Stimulated activated CD4-positive, alpha-beta T cell treated with anti-CD3 and anti-CD28 coated beads, Interleukin-4, amount 100 ng/mL, for 1 hour (primary cell): ENCODE measurements at places on chromosomes 1 and 21.

- DNase-seq = no peak
Measured at GRCh38 chr1:96384611-96385010, 337.0 kb upstream of the PTBP2 start.

GRCh38 chr1:185479796-185480195 is 162.8 kb upstream of the IVNS1ABP start:
- no peak for DNase-seq

- DNase-seq = no peak
Measured at GRCh38 chr21:45766501-45766900, 123.0 kb downstream of the PCBP3 start.

GRCh38 chr1:244002721-244003120 is 48.4 kb upstream of the ZBTB18 start:
- no peak for DNase-seq

DNA sequence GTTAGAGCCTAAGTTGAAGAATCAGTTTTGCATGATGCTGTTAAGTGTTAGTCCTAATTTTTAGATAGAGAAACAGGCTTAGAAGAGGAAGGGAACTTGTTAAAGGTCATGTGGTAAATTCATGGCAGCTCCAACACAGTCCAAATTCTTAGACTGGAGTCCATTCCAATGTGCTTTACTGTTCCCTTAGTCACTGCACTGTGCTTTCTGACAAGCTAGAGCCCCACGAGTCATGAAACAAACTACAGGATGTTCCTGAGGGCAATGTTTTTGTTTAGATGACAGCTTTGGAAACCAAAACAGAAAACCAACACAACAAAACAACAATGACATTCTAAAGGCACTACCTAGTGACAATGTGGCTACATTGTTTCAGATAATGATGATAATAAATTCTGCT is 23.1 kb upstream of the RGS4 start:
- DNase-seq = no peak

DNA sequence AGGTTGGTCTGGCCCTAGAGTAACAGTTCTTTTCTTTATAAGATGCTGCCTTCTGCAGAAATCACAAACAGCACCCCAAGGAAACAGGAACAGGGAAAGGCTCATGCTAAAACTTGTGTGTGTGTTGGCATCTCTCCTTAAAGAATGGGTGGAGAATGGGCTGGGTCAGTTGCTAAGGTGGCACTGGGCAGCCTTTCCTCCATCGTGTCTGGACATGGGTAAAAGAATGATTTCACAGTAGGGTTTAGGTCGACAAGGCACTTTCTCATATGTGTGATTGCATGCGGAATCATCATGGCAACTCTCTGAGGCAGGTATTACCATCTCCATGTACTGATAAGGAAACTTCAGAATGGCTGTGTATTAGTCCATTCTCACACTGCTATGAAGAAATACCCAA is 40.3 kb downstream of the LRRN2 start:
- no peak for DNase-seq

GRCh38 chr1:202516434-202516877 is 168.0 kb downstream of the PPP1R12B start:
- DNase-seq = no peak

DNA sequence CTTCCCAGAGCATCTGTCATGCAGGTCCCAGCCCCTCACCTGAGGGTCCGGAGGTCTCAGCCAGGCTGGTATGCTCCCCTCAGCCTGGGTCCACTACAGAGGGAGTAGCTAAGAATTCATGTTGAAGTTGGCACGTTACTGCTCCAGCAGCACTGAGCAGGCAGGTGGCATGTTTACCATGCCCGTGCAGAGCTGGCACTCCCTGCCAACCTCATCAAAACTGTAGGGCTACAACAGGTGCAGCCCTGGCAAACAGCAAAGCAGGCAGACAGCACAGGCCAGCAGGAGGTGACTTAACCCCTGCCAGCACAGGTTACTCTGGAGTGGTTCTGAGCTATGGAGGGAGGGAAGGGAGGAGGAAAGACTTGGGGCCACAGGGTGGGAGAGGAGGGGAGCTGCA is 46.4 kb downstream of the NUAK2 start:
- no peak for DNase-seq

GRCh38 chr21:33015756-33016155 is 10.0 kb upstream of the OLIG2 start:
- DNase-seq = no peak

DNA sequence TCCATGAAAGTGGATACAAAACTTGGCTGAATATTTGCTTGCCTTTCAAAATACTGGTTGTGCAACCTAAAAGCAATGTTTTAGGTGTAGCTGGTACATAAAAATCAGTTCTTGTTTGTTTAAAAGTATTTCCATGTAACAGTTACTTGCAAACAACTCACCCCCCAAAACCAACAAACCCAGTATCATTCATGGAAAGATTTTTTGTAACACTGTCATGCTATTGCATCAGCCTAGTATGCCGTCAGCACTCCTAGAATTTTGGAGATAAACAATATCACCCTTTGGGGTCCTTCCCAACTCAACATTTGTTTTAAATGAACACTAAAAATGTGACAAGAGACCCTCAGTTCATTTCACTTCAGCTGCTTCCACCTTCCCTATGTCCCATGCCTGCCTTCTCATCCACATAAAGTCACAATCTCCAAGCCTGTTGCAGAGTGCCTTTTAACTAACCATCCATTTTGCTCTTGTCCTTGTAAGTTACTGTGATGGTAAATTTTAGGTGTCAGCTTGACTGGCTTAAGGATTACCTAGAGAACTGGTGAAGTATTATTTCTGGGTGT is 425.3 kb downstream of the DUSP10 start:
- no peak for DNase-seq

DNA sequence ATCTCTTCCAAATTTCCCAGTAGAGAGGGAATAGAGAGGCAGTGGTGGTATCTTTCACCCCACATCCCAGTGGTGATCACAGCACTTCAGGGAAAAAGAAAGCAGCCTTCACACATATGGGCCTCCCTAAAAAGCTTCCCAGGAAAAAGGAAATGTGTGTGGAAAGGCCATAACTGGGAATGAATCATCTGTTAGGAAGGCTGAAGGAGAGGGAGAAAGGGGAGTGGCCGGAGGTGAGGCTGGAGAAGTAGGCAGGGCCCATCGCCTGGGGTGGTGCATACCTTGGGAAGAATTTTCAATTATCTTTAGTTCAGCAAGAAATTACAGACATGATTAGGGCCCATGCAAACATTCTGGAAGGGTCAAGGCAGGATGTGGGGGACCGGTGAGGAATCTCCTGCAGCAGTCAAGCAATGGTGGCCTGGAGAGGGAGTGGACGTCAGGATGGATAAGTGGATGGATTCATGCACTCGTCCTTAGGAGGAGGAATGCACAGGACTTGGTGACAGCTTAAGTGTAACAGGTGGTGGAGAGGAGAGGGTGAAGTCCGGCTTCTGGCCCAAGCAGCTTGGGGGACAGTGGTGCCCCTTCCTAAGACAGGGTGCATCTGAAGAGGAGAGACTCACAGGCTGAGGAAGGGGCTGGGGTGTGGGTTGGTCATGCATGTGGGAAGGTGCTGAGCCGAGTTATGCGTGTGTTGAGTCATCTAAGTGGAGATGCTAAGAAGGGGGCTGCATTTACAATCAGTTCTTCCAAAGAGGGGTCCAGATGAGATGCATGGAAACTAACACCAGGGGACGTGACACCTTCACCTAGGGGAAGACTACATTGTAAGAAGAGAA is 17.9 kb downstream of the HIVEP3 start:
- DNase-seq = no peak

GRCh38 chr21:42025376-42026081 is 15.4 kb upstream of the ZBTB21 start:
- DNase-seq = no peak

- DNase-seq = no peak
Measured at GRCh38 chr21:31349208-31349607, 5.1 kb upstream of the TIAM1 start.

GRCh38 chr1:12643079-12643478 is 806 bp upstream of the AADACL4 start:
- DNase-seq = no peak

GRCh38 chr1:197924516-197925123 is 7.4 kb downstream of the LHX9 start:
- no peak for DNase-seq

- DNase-seq = no peak
Measured at GRCh38 chr1:207858806-207859205, 52.1 kb downstream of the CD34 start.

GRCh38 chr1:170032531-170033280 is 41.8 kb downstream of the KIFAP3 start:
- DNase-seq = no peak

DNA sequence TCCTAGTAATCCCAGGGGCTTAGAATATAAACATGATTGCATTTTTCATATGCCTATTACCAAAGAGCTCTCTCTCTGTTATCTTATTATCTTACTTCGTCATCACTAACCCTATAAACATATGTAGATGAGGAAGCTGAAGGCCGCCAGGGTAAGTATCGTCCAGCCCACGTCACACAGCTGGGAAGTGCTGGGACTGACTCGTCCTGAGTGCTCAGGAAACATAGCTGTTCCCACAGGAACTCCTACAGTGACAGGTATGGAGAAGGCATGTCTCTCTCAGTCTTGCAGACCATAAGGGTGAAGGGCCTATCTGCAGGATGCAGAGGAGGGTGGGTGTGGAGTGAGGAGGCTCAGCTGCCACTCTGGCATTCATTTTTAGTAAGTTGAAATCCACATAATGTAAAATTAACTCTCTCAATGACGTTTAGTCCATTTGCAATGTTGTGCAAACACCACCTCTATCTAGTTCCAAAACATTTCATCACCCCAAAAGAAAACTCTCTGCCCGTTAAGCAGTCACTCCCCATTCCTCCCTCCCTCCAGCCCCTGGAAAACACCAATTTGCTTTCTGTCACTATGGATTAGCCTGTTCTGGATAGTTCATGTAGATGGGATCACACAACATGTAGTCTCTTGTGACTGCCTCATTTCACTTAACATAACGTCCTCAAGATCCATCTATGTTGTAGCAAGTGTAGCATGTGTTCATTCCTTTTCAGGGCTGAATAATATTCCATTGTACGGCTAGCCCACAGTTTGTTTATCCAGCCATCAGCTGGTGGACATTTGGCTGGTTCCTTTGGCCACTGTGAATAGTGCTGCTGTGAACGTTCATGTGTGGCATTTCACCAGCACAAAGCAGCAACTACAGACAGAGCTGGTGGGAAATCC is 68.3 kb downstream of the TCP10L start:
- DNase-seq = no peak

- no peak for DNase-seq
Measured at GRCh38 chr21:42997053-42997452, 22.7 kb downstream of the PKNOX1 start.

DNA sequence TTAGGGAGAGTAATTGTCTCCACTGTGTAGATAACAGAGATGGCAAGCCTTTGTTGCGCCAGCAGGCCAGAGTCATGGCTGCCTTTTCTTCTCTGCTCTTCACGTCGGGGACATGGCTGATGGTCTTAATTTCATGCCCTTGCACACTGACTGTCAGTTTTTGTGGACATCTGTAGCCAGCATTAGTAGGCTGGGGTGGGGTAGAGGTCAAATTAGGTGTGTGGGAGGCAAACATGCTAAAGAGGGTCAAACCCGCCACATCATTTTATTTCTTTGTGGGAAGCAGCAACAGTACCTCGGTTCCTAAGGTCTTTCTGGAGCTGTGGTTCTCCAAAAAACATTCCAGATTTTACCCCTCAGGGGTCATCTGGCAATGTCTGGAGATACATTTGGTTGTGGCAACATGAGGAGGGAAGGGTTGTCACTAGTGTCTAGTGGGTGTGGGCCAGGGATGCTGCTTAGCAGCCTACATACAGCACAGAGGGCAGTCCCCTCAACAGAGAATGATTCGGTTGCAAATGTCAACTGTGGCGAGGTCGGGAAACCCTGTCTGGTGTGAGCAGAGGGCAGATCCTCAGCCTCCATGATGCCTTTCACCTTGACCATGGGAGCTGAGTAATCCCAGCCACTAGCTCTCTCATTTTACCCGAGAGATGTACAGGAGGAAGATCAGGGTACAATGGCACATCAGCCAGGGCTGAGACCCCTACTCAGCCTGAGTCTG is 14.7 kb downstream of the RUNX1 start:
- no peak for DNase-seq

DNA sequence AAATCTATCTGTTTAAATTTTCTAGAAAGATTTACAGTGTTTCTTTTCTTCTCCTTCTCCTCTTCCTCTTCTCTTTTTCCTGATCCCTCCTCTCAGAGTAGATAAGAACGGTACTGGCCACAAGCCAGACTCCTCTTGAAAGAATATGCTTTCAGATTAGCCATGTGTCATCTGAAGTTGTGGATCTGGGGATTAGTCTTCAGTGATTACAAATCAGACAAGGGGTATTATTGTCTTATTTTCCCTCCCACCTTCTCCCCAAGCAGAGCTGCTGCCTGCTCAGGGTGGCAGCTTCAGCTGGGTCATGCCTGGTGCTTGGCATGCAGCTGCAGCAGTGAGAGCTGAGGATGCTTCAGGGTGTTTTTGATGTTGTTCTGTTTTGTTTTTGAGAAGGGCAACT is 42.7 kb downstream of the SGIP1 start:
- DNase-seq = no peak

- peak; percentile 35 for DNase-seq
Measured at GRCh38 chr1:110068646-110069403, 1.6 kb downstream of the ALX3 start.

DNA sequence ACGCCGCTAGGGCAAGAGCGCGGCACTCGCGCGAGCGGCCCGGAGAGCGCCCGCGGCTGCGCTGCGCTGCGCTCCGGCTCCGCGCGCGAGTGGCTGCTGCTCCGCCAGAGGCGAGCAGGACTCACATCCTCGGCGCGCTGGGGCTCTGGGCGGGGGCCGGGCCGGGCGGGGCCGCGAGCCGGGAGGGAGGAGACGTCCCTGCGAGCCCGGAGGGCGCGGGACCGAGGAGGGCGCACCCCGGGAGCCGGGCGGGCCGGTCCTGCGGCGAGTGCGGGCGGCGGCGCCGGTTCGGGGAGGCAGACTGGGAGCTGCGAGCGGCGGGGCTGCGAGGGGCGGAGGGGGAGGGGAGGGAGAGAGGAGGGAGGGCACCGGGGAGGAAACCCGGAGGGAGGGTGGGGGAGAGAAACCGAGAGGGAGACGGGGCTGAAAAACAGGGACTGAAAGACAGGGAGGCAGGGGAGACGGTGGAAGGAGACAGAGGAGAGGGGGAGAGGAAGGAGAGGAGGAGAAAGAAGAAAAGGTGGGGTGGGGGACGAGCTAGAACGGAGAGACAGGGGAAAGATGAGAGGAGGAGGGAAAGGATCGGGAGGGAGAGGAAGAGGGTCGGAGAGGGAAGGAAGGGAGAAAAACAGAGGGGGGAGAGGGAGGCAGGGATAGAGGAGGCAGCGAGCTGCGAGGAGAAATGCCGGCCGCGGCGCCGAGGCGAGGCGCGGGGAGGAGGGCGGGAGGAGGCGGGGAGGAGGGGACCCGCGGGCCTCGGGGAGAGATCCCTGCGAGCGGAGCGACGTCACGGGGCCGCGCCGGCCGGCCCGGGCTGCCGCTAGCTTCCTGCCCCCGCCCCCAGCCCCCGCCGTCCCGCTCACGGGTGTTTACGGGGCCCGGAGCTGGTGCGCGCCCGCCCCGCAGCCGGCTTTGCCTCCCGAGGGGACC is at the start of gene CAMK2N1:
Gene CAMK2N1, minus strand, starts transcription at position 684 of the 930 bp plus-strand sequence. CDS start 831 bp downstream, outside the sequence.
- DNase-seq = peak; percentile 61
